Stomach (tissue), 19 donors: ENCODE measurements at places on chromosomes 12 and 14. TPM values are rescaled to one million over a fixed set of nuclear protein-coding genes. Genes with fewer than 3 reads are reported as not detected.

- H3K36me3 ChIP-seq, result no peaks in the 10 kb centered on the region
- DNase-seq, result no peak
- no peak overlapping the region for H3K27ac ChIP-seq
- no peaks in the 10 kb centered on the region for H3K4me1 ChIP-seq
Observed at GRCh38 chr12:132401982-132402381, 72.6 kb upstream of the GALNT9 start.

- H3K36me3 ChIP-seq, result no peaks in the 10 kb centered on the region
- no peaks in the 10 kb centered on the region for H3K27me3 ChIP-seq
- H3K27ac ChIP-seq, result no peak overlapping the region
Observed at GRCh38 chr12:117502633-117503032, 141.2 kb upstream of the NOS1 start.

The DNAJC22 gene
- polyA plus RNA-seq, result 1.5 TPM

DNA sequence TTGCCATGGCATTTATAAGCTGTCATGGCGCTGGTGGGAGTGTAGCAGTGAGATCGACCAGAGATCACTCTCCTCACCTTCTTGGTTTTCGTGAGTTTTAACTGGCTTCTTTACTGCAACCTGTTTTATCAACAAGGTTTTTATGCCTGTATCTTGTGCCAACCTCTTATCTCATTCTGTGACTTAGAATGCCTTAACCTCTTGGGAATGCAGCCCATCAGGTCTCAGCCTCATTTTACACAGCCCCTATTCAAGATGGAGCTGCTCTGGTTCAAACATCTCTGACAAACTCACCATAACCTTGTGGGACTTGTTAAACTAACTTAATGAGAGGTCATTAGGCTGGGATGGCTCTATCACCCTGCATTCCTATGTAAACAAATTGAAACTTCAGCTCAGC is 151.3 kb downstream of the CAND1 start:
- no peak overlapping the region for H3K27ac ChIP-seq
- H3K4me1 ChIP-seq, result no peaks in the 10 kb centered on the region
- DNase-seq, result no peak
- H3K4me3 ChIP-seq, result no peak overlapping the region

- no peaks in the 10 kb centered on the region for H3K27me3 ChIP-seq
- DNase-seq, result no peak
- H3K36me3 ChIP-seq, result peaks cover 20% of the 10 kb centered on the region
- no peak overlapping the region for H3K27ac ChIP-seq
- no peak overlapping the region for H3K4me3 ChIP-seq
Observed at GRCh38 chr14:35189422-35189821, 67.1 kb downstream of the PRORP start.

DNA sequence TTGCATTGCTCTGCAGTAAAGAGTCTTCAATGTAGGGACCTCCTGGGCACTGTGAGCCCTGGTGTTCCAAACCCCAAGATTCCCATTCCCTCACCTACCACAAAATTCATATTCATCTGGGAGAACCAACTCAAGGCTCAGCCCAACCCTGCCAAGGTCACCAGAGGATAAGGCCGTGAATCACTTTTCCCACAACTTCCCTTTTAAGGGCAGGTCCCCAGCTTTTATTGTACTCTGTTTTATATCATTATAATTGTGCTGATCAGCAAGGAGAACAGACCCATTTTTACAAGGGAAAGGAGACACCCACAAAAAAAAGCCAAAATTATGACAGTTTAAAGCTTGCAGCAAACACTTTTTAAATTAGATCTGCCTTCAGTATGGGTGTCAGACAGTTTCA is 363.0 kb upstream of the FKBP4 start:
- no peaks in the 10 kb centered on the region for H3K36me3 ChIP-seq
- H3K4me1 ChIP-seq, result no peaks in the 10 kb centered on the region
- DNase-seq, result no peak
- H3K4me3 ChIP-seq, result no peak overlapping the region

The AQP6 gene
- polyA plus RNA-seq, result 0.58 TPM

The LRRC10 gene
- not detected for polyA plus RNA-seq

GRCh38 chr14:61476754-61477410 is 155.5 kb downstream of the PRKCH start:
- H3K36me3 ChIP-seq, result no peaks in the 10 kb centered on the region
- no peaks in the 10 kb centered on the region for H3K27me3 ChIP-seq
- H3K27ac ChIP-seq, result peak overlapping the region; percentile 89
- DNase-seq, result peak; percentile 48
- H3K4me1 ChIP-seq, result peaks cover 52% of the 10 kb centered on the region

The LRP1-AS gene
- not detected for polyA plus RNA-seq

The OR6C2 gene
- polyA plus RNA-seq, result not detected

The GPR65 gene
- 0.48 TPM for polyA plus RNA-seq

- peaks cover 15% of the 10 kb centered on the region for H3K27me3 ChIP-seq
- peak; percentile 71 for DNase-seq
- H3K36me3 ChIP-seq, result no peaks in the 10 kb centered on the region
- no peaks in the 10 kb centered on the region for H3K4me1 ChIP-seq
- no peak overlapping the region for H3K4me3 ChIP-seq
Observed at GRCh38 chr14:101665478-101666078, 95.9 kb upstream of the PPP2R5C start.

The GSG1 gene
- polyA plus RNA-seq, result not detected

DNA sequence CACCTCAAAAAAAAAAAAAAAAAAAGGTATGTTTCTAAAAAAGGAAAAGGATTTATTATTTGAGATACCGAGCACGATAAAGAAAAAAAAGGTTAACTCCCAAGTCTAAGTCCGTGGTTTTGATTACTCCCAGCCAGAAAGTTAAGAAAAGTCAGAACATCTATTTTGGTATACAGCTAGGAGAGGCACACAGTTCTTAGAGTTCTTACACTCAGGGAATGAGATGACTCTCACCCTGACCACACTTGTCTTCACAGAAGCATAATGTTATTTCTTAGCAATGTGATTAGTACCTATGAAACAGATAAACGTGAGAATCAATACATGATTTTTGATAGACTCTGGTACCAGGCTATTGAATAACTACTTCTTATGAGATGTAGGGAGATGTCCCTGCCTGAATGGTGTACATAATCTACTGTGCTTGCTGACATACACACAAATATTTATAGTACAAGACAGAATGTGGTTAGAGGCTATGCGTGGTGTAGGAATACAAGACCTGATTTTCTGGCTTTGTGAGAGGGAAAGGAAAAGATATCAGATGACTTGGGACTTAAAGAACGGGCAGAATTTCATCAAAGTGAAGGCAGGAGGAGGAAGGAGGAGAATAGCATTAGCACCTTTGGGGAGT is 31.6 kb downstream of the LIMA1 start:
- peaks cover 4% of the 10 kb centered on the region for H3K36me3 ChIP-seq
- peak; percentile 52 for DNase-seq
- no peaks in the 10 kb centered on the region for H3K27me3 ChIP-seq
- peak overlapping the region; percentile 77 for H3K27ac ChIP-seq

The KRT3 gene
- not detected for polyA plus RNA-seq

DNA sequence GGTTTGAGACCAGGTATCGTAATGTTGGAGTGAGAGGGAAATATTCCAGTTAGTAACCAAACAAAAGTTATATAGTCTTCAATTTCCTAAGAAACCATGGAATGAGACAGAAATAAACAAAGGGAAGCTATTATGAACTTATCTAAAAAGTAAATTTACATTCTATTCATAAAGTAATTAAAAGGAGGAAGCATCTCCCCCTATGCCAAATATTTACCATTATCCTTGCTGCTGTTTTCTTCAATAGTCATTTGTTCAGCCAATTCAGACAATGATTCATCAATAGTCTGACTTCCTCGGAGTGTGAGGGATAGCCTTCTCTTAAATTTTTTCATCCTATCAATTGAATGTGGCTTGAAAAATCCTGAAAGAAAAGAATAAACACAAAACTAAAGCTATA is 65.7 kb downstream of the CDK17 start:
- DNase-seq, result no peak
- no peak overlapping the region for H3K4me3 ChIP-seq
- H3K4me1 ChIP-seq, result peaks cover 33% of the 10 kb centered on the region
